ENCODE measurements at places on chromosomes 1 and 21.

DNA sequence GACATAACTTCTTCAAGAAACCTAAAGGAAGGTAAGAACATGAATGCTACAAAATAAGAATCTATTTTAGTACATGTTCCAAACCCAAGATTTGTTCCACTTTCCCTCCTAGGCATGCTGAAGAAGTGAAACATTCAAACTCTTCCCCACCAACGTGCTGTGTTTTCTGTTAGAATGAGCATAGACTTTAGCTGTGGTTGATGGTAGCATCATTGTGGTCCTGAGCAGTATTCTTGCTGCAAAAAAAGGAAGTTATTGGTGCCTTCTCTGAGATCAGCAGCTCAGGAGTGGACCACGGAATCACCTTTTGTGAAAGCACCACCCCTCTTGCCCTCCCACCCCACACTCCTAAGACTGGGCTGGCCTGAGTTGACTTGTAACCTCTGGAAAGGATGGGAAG lies 100.4 kb upstream of the POGK start:
- DNase-seq = no peak

GRCh38 chr1:220222939-220223338 lies 49.3 kb downstream of the RAB3GAP2 start:
- no peak for DNase-seq

DNA sequence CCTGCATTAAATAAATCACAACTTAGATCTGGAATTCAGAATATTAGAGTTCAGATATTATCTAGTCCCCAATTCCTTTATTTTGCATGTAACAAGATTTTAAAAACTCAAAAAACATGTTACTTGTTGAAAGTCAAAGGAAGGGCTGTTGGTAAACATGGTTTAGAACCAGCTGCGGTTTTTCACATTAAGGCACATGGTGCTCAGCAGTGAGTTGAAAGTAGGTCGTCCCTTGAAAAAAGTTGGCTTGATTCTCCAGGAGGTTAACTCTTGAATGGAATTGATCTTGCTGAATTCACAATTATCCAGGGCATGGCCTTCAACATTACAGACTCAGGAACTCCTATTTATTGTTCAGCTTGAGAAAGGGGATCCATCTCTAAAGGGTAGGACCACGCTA lies 277.1 kb upstream of the DUSP10 start:
- DNase-seq = no peak

DNA sequence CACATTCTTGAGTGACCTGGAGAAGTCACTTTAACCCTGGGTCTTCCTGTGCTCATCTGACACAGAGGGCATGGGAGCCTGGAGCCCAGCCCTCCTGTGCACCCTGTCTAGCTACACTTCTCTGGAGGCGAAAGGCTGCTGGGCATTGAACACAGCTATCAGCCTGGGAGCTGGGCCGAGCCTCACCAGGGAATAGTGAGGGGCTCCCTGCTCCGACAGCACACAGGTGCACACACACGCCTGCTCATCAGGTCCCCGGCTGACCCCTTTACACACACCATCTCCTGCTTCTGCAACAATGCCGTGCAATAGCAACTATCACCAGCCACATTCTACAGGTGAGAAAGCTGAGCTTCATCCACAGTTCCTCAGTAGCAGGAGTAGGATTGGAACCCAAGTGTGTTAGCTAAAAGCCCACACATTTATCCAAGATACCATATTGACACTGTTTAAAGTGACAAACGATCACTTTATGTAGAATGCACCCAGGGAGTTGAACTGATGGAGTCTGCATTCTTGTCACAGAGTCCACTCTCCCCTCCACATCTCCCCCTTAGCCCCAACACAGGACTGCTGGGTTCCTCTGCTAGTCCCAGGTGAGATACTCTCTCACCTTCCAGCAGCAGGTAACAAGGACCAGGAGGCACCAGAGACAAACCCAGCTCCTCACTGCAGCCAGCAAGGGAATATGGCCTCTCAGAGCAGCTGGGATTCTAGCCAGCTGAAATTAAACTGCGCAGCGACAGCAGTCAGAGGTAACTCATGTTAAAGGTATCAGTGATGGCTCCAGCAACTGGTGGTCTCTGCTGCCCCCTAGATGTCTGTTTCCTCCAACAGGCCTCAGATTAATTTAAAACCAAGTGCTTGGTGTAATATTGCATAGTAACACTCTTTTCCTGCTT lies 18.3 kb upstream of the CAPN8 start:
- DNase-seq = peak; percentile 60

GRCh38 chr1:8465692-8466091 lies 147.8 kb downstream of the SLC45A1 start:
- no peak for DNase-seq

GRCh38 chr1:225998560-225999226 lies 450 bp downstream of the SDE2 start:
- no peak for DNase-seq

DNA sequence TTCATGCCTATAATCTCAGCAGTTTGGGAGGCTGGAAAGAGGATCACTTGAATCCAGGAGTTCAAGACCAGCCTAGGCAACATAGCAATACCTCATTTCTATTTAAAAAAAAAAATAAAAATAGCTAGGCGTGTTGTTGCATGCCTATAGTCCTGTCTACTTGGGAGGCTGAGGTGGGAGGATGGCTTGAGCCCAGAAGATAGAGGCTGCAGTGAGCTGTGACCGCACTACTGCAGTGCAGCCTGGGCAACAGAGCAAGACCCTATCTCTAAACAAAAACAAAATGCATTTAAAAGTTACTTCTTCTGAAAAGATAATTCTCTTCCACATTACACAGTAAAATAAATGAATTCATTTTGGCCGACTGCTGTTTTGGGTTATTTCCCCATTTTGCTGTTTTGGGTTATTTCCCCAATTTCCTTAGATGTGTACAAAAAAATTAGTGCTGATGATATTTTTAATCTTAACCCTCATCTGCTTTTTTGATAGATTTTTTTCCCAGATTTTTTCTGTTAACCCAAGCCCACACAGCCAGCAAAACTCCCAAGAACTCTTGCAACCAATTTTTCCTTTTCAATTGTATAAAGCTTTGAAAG lies 23.0 kb upstream of the SAMSN1 start:
- no peak for DNase-seq

DNA sequence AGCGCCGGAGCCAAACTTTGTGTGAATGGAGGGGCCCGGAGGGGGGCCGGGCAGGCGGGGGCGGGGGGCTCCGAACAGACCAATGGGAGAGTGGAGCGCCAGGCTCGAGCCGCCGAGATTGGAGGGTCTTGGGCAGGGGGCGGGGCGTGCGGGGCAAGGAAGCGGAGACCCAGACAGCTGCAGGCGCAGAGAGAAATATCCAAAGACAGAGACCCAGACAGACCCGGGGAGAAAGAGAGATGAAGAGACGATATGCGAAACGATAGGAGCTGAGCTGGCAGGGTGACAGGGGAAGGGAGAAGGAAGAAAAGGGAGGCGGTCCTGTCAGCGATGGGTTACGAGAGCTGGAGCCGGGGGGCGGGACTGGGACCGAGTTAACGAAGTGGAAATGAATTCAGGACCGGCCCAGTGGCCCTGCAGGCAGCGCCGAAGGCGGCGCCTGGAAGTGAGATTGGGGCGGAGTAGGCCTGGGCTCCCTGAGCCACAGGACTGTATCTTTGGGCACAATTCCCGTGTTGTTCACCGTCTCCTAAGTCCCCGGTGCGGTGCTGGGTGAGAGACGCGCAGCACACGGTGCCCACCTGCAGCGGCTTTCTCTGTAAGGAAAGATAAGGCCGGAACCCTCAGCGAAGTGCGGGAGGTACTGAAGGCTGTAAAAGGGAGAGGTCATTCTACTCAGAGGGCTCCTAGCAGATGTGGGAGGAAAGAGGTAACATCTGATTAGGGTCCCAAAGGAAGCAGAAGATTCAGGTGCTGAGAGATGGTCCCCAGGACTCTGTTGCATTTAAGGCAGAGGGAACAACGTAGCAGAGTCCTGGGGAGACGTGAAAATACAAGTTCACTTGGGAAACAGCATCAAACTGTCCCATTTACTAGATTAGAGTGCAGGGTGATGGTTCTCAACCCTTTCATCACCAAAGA lies 543 bp upstream of the KCNJ10 start:
- DNase-seq = peak; percentile 71

DNA sequence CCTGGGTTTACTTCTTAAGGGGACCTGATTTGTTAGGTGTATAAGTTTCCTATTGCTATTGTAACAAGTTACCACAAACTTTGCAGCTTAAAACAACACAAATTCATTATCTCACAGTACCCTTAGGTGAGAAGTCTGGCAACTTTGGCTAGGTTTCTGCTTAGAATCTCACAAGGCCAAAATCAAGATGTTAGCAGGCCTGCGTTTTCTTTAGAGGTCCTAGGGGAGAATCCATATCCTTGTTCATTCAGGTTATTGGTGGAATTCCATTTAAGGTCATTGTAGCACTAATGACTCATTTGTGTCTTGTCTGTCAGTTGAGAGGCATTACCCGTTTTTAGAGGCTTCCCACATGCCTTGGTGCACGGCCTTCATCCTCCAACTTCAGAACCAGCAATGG lies 8.2 kb upstream of the SH2D1B start:
- no peak for DNase-seq

DNA sequence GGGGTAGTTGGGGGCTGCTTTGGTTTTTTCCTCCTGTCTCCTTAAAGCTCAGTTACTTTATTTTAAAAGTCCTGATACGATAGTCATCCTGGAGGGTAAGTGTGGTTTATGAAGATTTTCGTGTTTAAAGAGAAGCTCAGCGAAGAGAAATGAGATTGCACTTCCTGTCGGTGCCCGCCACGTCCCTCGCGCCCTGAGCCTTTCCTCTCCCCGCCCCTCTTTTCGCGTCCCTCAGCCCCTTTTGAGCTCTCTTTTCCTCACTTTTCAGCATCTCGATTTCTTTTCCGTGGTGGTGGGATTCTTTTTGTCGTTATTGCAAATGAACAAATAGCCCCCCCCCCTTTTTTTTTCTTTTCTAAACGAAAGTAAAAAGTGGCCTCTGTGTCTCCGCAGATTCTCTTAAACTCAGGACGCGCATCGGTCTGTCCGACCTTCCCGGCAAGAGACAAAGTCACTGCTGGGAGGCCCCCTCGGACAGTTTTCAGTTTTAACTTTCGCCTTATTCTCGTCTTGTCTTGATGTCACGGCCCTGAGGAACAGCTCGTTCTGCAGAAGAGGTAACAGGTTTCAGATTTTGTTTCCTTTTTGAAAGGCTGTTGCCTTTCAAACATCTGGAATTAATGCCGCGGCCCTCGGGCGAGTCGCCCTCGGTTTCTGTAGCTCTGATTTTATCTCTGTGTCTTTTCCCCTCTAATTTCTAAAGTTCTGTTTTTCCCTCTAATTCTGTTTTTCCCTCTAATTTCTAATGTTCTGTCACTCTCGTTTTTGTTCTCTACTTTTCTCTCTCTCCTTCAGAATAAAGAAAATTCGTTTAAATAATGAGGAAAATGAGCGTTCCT lies 1.0 kb upstream of the DMRTA2 start:
- DNase-seq = no peak

DNA sequence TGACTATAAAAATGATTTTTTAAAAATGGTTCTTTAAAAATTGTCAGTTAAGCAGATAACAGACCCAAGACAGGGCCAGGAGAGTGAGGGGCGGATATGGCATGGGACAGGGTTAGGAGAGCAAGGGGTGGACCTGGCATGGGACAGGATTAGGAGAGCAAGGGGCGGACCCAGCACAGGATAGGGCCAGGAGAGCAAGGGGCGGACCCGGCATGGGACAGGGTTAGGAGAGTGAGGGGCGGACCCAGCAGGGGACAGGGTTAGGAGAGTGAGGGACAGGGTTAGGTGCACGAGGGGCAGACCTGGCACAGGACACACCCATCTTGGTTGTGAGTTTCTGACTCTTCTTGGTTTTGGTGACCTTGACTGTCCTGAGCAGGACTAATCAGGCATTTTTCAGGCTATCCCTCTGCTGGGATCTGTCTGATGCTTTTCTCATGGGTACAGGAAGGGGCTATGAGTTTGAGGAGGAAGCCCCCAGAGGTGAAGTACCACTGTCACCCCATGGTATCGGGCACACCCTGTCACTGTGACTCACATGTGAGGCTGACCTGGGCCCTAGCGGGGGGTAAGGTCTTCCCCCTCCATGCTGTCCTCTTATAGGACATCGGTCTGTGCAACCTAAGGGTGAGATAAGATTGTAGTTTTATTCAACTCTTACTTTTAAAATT lies 159.0 kb upstream of the COL6A1 start:
- DNase-seq = no peak

- no peak for DNase-seq
These were observed 312.6 kb downstream of the DUSP10 start for GRCh38 chr1:221429264-221429663.

DNA sequence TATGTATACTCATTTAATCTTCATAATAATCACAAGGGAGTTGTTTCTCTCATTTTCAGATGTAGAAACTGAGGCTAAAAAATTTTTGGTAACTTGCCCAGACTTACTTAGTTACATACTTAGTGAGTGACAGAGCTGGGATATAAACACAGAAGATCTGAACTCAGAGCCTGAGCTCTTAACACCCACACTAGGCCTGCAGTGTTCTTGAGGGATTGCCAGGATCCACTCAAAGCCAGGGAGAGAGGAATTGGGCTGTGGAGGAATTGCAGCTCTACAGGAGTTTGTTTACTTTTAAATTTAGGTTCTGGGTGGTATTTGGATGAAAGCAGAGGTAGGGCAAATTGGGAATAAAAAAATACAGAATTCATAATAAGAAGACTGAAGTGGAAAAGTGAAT lies 515.1 kb upstream of the PLXNA2 start:
- DNase-seq = no peak

GRCh38 chr1:221715321-221716169 lies 26.3 kb downstream of the DUSP10 start:
- no peak for DNase-seq

DNA sequence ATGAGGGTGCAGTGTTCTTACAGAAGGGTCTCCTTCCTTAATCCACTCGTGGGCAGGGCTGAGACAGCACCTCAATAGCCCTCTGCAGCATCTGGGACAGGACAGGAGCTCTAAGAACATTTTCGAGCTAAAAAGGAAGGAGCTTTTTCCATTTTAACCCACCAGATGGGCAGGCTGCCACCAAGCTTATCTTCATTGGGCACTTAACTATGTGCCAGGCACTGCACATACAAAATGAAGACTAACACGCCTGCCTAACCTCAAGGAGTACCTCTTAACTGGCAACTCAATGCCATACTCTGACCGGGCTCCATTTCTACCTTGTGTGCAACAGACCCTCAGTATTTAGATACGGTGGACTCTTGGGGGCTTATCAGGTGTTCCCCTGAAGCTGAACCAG lies 48.2 kb downstream of the SSBP3 start:
- DNase-seq = no peak

- no peak for DNase-seq
These were observed 673.6 kb upstream of the ADGRL2 start for GRCh38 chr1:81126989-81127581.

DNA sequence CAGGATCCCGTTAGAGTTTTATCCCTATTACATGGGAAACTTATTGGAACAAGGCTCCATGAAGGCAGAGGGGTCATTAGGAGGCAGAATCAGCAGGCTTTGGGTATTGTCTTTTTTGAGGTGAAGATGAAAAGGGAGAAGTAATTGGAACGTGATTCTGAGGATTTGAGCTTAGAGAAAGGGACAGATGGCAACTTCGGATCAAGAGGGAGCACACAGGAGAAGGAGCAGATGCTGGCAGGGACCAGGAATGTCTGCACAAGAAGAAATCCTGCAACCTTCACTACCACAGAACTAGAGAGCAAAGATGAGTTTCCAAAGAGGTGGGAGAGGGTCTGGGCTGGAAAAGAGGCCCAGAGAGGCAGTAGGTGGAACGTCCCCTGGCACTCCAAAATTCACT lies 202.8 kb downstream of the RRAGC start:
- no peak for DNase-seq
